ENCODE measurements at places on chromosomes 7 and 10.

DNA sequence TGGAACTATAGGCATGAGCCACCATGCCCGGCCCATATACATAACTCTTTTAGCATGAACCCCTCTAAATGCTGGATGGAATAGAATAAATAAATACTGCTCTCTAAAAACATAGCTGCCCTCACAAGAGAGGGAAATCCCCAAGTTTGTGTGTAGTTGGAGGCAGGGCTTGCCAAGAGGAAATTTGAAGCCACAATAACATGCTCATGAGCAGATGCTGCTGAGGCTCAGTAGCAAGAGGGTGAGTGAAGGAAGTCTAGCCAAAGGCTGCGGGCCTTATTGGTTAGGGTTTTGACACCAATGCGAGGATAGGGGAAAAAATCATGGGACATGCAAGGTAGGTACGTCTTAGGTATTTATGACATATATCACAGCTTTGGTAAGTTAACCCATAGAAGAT lies 17.3 kb downstream of the TPK1 start:
- peak; percentile 80 for DNase-seq

DNA sequence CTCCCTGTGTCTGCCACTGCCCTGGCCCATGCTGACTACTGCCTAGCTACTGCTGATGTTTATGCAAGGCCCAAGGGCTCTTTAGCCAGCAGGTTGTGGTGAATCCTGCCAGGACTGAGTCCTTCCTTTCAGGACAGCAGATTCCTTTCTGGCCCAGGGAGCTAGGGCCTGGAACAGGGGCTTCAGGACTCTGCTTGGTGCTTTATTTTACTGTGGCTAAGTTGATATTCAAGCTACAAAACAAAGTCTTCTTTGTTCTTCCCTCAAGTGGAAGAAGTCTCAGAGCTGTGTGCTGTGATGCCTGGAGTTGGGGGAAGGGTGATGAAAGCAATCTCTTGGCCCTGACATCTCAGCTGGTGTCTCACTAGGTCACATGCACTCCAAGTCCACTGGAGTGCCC lies 66.2 kb upstream of the NME8 start:
- DNase-seq: no peak

- no peak for DNase-seq
These were observed 11.1 kb downstream of the KAZALD1 start for GRCh38 chr10:101072923-101073322.

DNA sequence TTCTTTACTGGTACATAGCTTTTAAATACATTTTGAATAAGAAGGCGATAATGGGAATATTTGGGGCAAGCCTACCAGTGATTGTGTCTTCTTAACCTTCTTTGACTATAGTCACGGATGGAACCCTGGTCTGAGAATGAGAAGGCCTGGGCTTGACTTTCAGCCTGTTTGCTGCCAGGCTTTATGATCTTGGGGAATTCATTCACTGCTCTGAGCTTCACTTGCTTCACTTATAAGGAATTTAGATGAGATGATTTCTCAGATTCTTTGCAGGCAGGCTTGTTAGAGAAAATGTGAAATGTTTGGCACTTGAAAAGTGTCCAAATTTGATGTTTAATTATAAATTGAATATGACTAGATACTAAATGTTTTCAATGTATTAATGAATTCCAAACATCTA lies 42.5 kb downstream of the NUP205 start:
- no peak for DNase-seq

- DNase-seq: no peak
These were observed 72.3 kb upstream of the MGMT start for GRCh38 chr10:129394518-129395328.

GRCh38 chr10:133055470-133055869 lies 32.3 kb upstream of the ADGRA1 start:
- no peak for DNase-seq

GRCh38 chr7:131961054-131961680 lies 404.7 kb upstream of the PODXL start:
- no peak for DNase-seq

DNA sequence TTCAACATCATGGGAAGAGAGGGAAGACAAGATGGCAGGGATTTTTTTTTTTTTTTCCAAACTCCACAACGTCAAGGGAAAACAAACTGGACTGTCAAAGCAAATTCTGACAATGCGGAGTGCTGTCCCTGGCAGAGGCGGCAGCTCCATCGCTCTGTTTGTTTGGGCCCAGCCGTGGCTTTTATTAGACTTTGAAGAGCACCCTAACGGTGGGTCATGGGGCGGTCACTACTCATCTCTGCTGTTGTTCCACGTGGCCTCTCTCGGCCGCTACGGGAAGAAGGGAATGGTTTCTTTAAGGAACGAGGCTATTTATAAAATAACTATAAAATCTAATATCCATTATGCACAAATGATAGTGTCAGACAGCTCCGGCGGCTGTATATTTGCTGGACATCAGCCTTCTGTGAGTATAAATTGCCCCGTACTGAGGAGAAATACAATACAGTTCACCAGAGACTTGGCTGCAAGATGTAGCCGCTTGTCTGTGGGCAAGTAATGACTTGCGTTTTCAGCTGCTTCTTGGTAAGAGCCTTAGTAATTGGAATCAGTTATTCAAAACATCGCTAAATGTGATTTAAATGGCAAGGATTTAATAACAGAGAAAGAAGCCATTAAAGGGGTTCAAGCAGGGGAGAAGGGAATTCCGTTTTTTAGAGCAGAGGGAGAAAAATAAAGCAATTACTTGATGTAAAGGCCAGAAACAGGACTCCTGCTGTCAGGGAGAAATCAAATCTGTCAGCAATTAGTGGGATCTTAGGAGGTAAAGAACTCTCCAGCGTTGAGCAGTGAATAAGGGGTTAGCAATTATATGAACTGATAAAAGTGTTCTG lies 61.7 kb upstream of the RAB11FIP2 start:
- no peak for DNase-seq

DNA sequence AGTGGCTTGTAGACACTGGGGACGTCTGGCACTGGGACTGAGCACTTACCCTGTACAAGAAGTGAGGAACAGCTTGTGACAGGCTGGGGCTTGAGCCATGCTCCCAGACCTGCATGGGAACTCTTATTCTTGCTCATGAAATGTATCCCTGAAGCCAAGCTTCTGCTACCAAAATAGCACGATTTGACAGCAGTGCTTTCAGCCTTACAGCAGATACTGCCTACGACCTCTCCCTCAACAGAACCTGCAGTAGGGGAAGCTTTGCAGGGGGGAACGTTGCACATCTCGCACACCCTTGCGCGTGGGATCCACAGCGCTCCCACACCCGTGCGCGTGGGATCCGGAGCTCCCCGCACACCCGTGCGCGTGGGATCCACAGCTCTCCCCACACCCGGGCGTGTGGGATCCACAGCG lies 88.0 kb downstream of the CREM start:
- DNase-seq: no peak

DNA sequence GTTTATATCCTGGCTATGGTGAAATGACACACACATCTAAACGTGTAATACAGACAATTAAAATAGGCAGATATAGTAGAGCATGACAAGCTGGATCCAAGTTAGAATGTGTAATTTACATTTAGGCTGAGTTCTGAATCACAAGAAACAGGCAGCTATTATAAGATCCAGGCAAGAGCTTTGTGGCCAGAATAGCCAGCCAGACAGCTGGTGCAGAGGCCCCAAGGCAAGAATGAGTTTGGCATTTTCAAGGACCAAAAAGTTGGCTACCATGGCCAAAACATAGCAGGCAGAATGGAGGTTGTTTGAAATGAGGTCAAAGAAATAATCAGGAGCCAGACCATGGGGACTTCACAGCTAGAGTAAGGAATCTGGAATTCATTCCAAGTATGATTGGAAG lies 281.7 kb downstream of the MTERF1 start:
- no peak for DNase-seq

DNA sequence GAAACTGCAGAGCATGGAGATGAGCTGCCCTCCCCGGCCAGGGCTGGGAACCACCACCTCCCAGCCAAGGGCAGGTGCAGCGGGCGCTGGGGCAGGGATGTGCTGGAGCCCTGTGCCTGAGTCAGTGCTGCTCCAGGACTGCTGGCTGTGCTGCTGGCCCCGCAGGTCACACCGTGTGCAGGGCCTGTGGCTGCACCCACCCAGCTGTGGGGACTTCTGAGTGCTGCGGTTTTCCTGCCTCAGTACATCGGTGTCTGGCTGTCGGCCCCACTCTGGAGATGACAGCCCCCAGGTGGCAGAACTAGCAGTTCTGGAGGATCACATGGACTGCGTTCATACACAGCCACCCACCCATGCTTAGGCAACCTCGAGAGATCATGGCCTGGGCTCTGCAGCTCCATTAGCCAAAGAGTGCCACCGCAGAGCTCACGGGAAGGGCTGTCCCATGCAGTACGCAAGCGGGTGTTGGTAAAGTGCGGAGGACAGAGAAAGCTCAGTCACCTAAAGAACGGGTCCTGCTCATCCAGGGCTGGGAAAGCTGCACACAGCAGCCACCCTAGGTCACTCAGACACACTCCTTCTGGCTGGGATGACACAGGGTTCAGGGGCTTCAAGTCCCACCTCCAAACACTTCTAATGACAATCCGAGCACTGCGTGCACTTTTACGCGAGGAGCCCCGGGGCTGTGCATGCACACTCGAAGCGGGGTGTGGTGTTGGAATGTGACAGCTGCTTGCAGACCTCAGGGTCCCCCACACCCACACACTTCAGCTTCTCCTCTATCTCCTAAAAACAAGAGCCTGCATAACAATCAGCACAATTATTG lies 198.1 kb upstream of the PPP2R2D start:
- no peak for DNase-seq

GRCh38 chr7:50155755-50156154 lies 62.7 kb upstream of the ZPBP start:
- no peak for DNase-seq

- no peak for DNase-seq
These were observed 15.6 kb downstream of the RRP12 start for GRCh38 chr10:97385565-97385964.

GRCh38 chr7:133688483-133689239 lies 435.8 kb downstream of the EXOC4 start:
- DNase-seq: no peak

DNA sequence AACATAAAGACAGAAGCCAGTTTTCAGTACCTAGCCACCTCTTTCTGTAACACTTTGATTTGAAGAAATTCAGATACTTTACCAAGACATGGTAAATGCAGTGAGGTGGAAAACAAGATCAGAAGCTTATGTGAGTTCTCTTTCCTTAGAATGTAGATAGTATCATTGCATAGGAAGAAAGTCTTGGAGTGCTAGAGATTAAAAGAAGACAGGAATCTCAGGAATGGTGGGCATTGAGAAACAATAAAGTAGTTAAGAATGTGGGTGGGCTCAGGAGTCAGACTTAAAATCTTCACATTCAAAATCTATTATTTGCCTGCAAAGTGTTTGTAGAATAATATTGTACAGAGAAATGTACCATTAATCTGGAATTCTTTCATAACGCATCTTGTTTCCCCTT lies 58.9 kb downstream of the POLL start:
- DNase-seq: no peak

DNA sequence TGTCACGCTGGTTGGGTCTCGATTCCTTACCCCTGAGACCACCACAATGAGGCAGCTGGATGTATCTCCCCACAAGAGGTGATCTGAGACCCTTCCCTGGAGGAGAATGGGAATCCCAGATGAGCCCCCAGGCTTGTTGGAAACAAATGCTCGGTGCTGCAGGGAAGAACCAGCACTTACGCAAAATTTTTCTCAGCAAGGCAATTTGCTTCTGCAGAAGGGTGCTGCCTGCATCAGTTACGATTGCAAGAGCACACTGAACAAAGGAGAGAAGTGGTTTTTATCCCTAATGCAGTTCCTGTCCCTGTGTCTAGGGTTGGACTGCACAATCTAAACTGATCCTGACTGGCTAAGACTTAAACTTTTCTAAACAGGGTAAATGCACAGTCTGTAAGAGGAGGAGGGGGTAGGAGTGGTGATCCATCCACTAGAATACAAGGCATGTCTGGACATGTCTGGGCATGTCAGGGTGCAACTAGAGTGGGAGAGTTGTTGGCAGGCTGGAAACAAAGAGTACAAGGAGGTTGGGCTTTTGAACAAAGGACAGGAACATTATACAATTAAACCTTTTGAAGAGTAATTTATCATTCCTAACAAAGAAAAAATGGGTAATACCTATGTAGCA lies 114.9 kb upstream of the FAM3C start:
- no peak for DNase-seq

- DNase-seq: no peak
These were observed 552.7 kb downstream of the DNAJB6 start for GRCh38 chr7:157889480-157889879.

- no peak for DNase-seq
These were observed 37.9 kb downstream of the RGS10 start for GRCh38 chr10:119504651-119505050.

DNA sequence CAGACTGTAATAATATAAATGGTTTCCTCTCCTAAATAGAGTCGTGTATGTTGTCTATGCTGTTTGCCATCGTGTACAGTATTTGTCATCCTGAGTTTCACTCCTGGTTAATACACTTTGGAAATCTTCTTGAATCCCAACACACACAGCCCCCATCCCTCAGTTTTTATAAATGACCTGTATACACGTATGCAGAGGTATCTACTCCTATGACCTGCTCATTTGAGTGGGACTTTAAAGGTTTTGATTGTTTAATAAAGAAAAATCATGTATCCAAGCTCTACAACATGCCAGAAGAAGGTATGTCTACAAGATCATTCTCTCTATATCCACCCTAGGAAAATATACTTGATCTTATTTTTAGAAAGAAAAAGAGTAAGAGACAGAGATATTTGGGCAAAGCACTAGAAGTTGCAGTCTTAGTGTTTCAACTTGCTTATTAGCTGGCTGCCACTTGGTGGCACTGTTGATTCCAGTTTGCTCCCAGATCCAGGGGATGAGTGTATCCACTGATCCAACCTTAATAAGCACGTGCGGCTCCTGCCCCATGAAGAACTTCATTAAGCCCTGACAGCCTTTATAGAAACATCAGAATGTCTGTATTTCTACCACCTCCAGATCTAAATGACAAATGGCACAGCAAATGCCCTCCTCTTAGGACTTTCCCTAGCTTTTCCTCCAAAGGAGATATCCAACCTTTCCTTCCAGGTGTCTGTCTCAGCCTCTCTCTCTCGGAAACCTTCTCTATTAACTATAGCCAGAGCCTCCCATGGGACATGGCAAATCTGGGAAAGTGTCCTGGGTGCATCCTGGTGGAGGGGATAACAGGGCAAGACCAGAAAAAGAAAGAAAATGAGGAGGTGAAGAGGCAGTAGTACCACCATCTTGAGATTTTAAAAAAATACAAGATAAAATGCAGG lies 181.6 kb upstream of the NEBL start:
- DNase-seq: no peak

GRCh38 chr7:122416336-122416735 lies 111.8 kb upstream of the FEZF1 start:
- DNase-seq: no peak

- no peak for DNase-seq
These were observed 28.6 kb downstream of the CTTNBP2 start for GRCh38 chr7:117844678-117845077.

GRCh38 chr7:55214707-55215106 lies 150.4 kb upstream of the LANCL2 start:
- no peak for DNase-seq

GRCh38 chr7:24372961-24373955 lies 89.3 kb downstream of the NPY start:
- no peak for DNase-seq

All from CD4-positive, alpha-beta T cell treated with Interleukin-4 for 1 hour (primary cell).